Activated T-helper 2 cell treated with anti-CD3 and anti-CD28 coated beads, Interferon-gamma antibody, Interleukin-2, Interleukin-4, amounts not matched to agents 10 μg/mL and 5 μg/mL and 100 μg/mL, durations not matched to agents 14 hours and 24 hours and 36 hours (primary cell): ENCODE measurements at places on chromosomes 1 and 21. TPM values are rescaled to one million over a fixed set of nuclear protein-coding genes. Genes with fewer than 3 reads are reported as not detected.

GRCh38 chr1:156444407-156445001 is 56.1 kb downstream of the MEF2D start:
- DNase-seq = no peak

- no peak for DNase-seq
These were observed 80.5 kb downstream of the PRKAB2 start for GRCh38 chr1:147091801-147092200.

BNIPL gene
- total RNA-seq = 1.5 TPM in 2 replicates

EDN2 gene
- total RNA-seq = not detected in 2 replicates

- no peak for DNase-seq
These were observed 1.0 kb downstream of the IQGAP3 start for GRCh38 chr1:156571261-156571852.

- DNase-seq = no peak
These were observed 6.4 kb upstream of the SMPDL3B start for GRCh38 chr1:27928216-27928954.

GRCh38 chr1:51850420-51851223 is 27.9 kb downstream of the NRDC start:
- no peak for DNase-seq

- DNase-seq = no peak
These were observed 34.8 kb upstream of the SLC35F3 start for GRCh38 chr1:233869680-233870079.

DNA sequence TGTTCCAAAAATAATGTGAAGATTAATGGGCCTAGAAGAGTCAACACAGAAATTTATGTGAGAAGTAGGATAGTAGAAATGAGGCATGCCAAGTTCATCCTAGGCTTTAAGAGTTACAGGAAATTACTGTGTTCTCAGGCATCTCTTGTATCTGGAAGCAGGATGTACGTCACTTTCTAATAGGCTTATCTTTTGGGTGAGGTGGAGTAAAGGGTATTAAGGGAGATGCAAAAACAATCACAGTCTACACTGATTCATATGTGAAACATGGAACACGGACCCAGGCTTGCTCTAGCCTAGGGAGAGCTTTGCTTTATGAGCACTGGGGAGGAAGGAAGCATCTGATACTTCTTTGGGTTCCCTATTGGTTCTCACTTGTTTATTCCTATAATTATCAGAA is 84.5 kb upstream of the RGS4 start:
- DNase-seq = no peak

GRCh38 chr1:177174921-177175634 is 4.3 kb downstream of the BRINP2 start:
- no peak for DNase-seq

GRCh38 chr1:221992427-221992826 is 250.5 kb upstream of the DUSP10 start:
- DNase-seq = no peak

BTG2 gene
- total RNA-seq = 98.1 and 98.8 TPM in 2 replicates

- DNase-seq = no peak
These were observed 8.0 kb upstream of the PDE9A start for GRCh38 chr21:42645211-42646075.

DNA sequence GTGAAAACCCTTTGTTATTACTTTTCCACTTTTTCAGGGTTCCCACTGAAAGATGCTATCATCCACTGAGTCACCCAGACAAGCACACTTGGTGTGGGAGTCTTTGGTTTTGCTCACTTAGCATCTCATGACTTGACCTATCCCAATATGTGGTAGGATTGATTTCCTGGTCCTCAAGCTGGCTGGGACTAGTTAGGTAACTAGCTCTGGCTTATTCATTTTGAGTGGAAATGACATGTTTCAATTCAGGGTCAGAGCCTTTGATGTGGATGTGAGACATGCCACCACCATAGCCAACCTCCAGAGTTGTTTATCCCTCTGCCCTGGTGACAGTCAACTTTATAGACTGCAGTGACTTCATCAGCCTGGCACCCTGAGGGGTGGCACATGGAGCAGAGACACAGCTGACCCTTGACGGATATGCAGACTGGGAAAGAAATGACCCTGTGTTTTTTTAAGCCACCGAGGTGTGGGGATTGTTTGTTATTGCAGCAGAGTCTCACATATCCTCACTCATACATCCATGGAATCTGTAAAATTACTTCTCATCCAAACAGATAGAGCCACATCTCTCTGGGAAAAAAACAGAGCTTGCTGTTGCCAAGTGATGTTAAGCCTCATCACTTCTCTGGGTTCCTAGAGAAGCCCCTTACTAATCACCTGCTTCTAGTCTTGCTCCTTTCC is 699.9 kb downstream of the MATN1 start:
- DNase-seq = no peak

- no peak for DNase-seq
These were observed 27.4 kb downstream of the SNRPE start for GRCh38 chr1:203888807-203889251.

TRIM63 gene
- not detected in 2 replicates for total RNA-seq

CASQ2 gene
- not detected in 2 replicates for total RNA-seq

DNA sequence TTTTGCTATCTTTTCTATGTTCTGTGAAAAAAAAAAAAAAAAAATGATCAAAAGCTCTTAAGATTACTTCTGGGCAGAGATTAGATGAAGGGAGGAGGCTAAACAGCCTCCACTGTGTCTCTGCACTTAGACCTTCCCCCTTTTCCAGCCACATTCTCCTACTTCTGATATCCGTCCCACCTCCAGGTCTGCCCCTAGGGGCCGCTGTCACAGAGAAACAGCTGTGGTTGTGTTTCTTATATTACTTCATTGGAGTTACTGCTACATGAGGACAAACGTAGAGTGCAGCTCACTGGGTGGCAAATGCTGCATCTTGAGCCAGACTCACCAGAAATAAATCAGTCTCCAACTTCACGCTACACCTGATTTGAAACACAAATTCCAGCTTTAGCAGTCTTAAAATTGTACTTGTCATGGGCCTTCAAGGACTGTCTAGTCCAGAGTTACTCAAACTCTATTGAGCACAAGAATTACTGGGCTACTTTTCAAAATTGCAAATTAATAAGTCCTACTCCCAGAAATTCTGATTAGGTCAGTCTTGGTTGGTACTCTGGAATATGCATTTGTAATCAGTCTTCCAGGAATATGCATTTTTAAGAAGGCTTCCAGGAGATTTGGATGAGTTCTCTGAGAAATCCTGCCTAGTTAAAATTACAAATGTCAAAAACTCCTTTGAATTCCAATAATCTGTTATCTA is 125.2 kb upstream of the PTBP2 start:
- DNase-seq = no peak

GSTM1 gene
- total RNA-seq = 112 and 113 TPM in 2 replicates

DNA sequence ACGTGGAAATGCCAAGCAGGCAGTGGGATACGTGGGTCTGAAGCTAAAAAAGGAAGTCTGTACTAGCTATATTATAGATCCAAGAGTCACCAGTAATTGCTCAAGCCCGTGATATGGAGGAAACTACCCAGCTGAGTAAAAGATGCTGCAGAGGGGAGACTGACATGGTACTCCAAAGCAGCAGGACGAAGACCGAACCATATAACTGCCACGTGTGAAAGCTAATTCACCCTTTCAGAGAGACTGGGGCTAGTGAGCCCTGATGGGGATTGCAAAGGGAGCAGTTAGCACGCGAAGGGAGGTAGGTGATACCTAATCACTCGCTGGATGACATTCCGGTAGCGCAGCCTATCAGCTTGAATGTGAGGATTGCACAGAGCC is 316 bp downstream of the AP4B1 start:
- no peak for DNase-seq

DNA sequence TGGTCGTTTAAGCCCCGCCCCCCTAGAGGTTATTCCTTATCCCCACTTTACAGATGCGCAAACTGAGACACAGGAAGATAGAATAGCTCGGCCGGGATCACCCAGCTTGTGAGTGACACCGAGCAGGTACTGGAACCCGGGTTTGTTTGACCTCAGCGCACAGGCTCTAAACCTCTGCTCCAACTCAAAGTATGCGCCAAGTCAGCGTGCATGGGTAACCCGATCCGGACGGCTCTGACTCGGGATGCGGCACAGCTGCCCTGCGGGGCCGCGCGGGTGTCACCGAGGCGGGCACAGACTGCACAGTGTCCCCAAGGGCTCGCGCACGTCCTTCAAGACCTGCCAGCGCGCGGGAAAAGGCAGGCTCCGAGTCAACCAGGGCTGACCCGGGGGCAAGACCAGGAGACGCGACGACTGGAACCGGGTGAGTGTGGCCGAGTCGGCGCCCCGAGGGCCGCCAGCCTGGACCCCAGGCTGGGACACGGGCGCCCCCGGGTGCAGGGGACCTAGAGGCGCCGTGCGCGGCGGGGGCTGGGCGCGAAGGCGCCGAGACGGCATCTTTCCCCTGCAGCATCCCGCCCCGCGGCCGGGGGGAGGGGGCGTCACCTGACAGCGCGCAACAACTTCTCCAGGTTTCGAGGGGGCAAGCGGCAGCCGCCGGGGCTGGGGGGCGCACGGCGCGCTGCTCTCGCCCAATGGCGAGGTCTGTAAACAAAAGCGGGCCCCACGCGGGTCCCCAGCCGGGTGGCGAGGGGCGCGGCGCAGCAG is 101.9 kb upstream of the SOD1 start:
- DNase-seq = peak; percentile 11

OR2T11 gene
- total RNA-seq = not detected in 2 replicates

CD247 gene
- 193 and 196 TPM in 2 replicates for total RNA-seq

UBXN10 gene
- 0.32 and 0.39 TPM in 2 replicates for total RNA-seq

DNA sequence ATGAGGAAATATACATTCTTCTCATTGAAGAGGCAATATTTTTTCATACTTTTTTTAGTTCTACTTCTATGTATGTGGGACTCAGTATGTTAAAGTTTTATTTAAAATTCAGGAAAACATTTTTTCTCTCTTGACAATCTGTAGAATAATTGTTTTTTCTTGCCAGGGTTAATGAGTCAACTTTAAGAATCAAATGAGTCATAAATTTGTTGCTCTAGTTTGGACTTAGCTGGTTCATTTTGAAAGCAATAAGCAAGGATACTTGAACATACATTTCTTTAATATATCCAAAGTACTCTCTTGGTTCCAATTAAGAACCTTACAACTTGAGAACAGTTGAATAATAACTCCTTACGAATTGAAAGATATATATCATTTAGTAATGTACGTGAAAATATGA is 1145.3 kb upstream of the B3GALT2 start:
- DNase-seq = no peak

GRCh38 chr1:90973897-90974798 is 47.7 kb downstream of the ZNF644 start:
- DNase-seq = no peak

PRAMEF7 gene
- total RNA-seq = not detected in 2 replicates

DNA sequence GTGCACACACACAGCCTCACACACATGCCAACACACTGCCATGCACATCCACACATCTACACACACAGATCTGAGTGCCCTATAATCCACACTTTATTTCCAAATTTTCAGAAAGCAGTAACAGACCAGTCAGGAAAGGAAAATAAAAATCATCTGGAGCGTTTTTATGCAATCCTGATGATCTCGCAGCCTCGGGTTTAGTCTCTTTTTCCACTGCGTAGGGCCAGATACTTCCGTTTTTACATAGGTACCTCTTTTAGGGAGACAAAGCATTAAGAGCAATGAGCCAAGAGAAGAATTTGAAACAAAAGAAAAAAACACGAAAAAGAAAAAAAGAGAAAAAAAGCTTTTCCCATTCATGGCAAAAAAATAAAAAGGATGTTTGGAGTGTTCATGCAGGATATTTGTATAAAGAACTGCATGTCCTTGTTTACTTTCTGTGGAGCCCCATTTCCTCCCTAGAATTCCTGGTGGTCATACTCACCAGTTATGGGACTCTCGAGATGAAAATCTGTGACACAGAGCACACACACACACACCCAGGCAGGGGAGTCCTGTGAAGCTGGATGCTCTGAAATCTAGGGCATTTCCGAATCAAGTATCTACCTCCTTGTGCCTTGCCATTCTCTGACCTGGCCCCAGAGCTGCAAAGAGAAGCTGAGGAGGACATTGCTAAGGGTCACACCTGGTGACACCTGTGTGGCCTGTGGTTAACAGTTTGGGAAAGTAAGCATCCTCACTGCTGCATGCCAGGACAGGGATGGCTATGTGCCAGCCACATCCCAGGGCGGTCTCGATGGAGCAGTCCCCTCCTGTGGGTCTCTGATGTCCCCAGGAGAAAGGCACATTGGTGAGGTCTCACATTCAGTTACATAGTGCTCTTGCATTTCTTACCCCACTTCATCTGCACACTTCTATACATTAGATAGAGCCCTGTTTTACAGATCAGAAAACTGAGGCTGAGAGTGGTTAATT is 83.6 kb downstream of the RUNX1 start:
- DNase-seq = no peak

DNA sequence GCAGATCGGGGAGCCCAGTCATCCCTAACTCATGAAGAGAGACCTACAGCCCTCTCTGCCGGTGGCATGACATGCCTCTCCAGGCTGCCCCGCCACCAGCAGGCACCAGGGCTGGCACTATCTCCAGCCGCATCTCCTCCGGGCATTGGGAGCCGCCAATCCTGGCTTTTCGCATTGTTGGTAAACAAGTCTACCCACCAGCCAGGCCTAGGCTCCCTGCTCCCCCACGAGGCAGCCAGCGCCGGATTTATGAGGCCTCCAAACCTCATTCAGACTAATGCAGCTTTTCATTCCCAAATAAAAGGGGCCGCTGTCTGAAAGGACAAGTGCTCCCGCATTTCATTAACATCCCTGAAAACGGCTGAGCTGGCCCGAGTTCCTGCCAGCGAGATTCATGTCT is 3.4 kb upstream of the GRIK3 start:
- no peak for DNase-seq

DNA sequence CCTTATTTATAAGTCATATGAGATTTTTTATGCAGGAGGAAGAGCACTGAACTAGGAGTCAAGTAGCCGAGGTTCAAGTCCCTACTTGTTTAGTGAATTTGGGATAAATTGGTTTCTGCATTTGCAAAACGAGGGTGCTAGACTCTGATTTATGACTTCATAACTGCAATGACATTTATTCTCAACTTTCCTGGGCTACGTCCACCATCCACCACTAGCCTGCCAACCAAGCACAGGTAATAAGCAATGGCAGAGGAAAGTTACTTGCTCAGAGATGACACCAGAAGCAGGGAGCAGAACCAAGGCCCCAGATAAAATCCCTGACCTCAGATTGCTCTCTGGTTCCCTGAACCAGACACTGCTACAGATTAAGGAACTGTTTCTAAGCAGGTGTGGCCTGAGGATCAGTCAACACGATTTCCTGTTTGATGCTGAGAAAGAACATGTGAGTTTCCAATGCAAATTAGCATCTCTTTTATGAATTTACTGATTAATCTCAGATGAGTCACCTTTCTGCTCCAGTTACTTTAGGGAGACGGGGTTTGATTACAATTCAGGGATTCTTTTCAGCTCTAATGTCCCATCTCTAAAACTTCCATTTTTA is 52.7 kb downstream of the PLPP3 start:
- no peak for DNase-seq

- DNase-seq = no peak
These were observed 6.4 kb downstream of the OR2B11 start for GRCh38 chr1:247451388-247452010.

GRCh38 chr1:42332877-42333276 is 2.2 kb downstream of the FOXJ3 start:
- DNase-seq = no peak

- no peak for DNase-seq
These were observed 191.4 kb downstream of the AKT3 start for GRCh38 chr1:243658594-243659105.
